SW 1271 (cell line): ENCODE measurements at places on chromosomes 12 and 14.
A peak's percentile ranks its signal among the peaks of the same experiment; 100 is the strongest.

GRCh38 chr12:132416121-132416673 is 73.8 kb upstream of the FBRSL1 start:
- DNase-seq = no peak

DNA sequence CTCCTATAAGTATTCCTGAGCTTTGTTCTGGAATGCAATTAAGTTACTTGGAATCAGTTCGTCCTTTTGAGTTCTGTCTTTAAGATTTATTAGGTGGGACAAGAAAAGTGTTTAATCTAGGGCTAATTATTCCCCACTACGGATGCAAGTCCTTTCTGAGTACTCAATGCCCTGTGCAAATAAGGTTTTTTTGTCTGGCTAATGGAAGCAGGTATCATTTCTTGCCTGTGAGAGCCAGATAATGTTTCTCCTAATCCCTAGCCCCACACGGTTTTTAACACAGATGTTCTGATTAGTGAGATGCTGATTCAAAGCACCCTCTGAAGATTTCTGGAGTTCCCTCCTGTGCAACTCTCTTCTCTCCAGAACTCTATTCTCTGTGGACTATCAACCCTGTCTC is 296.6 kb upstream of the PRICKLE1 start:
- no peak for DNase-seq

- DNase-seq = no peak
These were observed 166.1 kb upstream of the E2F7 start for GRCh38 chr12:77231501-77231918.

DNA sequence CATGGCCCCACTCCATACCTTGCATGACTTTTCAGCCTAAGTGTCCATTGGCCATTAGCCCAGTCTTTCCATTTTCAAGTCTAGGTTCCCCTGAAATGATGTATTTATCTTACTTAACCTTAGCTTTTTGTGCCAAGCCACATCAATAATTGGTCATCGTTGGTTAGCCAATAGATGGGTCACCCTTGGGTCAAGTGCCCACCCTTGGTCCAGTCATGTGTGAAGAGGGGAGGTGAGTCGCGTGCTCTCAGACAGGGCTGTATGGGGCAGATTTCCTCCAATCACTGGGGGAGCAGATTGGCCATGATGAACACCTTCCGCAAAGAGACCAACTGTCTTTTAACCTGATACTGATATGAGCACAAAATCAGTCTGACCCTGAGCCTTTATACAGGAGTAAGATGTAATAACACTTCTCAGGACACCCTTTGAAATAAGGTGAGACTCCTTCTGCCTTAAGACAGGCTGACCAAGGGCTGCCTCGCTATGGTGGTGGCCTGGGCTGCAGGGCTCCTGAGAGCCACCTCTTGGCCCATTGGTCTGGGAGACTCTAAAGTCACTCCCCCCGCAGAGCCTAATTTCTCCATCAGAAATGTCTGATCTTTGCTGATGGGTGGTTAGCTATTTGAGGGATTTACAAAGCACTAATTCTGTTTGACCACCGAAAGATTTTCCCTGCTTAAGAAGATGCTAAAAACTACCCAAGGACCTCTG is 143.2 kb downstream of the ZFP36L1 start:
- DNase-seq = no peak

GRCh38 chr12:132695431-132695830 is 8.0 kb downstream of the PXMP2 start:
- no peak for DNase-seq

- DNase-seq = no peak
These were observed 603.4 kb upstream of the FOXG1 start for GRCh38 chr14:28163233-28163632.

GRCh38 chr12:48972213-48972951 is 847 bp upstream of the WNT10B start:
- no peak for DNase-seq

DNA sequence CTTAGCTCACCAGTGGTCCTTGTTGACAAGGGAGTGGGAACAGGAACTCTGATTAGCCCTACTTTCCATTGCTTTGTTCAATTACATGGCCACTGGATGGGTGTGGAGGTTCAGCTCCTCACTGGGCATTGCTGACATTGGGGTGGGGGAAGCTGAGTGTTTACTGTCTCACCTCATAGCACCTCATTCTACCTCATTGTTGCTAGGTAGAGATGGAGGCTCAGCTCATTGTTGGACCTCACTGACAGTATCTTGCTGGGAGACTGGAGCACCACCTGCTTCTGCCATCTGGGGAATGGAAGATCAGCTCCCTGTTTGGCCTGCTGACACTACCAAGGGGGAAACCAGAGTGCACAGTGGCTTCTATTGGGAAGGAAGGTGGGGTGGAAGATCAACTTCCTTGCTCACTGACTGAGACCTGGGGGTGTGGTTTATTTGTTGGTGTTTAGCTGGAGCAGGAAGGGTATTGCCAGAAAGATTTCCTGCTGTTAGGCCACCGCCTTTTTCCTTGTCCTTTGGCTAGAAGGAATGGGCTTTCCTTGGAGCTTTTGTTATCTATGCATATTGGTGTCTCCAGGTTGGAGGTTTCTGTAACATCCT is 1.3 kb upstream of the OR4E2 start:
- no peak for DNase-seq

DNA sequence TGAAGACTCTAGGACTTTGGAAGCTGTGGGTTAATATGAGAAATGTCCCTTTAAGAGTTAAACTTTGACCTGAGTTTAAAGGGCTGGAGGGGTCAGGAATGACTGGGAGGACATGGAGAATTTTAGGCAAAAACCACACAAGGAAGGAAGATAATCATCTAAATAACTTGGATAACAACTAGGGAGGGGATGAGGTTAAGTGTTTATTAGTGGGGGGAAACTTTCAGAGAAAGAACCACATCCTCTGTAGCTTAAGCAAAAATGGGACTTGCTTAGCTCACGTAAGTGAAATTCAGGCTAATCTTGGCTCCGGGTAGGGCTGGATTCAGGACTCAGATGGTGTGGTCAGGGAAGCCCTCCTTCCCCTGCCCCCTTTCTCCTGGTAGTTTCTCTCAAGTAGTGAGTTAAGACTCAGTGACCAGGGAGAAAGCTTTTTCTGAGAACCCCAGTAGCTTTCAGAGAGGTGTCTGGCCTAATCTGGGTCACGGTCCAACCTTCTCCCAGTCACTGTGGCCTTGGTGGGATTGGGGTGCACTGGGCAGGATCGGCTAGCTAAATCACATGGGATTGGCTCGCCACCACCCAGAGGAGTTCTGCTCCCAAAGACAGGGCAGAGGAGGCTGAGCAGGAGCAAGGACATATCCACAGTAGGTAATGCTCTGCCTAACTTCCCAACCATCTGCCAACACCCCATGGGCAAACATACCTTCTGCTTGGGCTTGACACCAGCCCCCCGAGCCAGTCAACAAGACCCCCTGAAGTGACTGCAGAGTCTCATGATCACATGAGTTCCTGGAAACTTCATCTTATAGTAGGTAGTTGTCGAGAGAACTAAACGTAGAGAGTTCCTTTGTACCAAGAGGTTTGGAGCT is 52.8 kb downstream of the ARF6 start:
- DNase-seq = no peak

GRCh38 chr14:34671716-34672115 is 41.8 kb upstream of the SNX6 start:
- DNase-seq = no peak

GRCh38 chr12:94900496-94900895 is 103.0 kb downstream of the NDUFA12 start:
- DNase-seq = no peak

DNA sequence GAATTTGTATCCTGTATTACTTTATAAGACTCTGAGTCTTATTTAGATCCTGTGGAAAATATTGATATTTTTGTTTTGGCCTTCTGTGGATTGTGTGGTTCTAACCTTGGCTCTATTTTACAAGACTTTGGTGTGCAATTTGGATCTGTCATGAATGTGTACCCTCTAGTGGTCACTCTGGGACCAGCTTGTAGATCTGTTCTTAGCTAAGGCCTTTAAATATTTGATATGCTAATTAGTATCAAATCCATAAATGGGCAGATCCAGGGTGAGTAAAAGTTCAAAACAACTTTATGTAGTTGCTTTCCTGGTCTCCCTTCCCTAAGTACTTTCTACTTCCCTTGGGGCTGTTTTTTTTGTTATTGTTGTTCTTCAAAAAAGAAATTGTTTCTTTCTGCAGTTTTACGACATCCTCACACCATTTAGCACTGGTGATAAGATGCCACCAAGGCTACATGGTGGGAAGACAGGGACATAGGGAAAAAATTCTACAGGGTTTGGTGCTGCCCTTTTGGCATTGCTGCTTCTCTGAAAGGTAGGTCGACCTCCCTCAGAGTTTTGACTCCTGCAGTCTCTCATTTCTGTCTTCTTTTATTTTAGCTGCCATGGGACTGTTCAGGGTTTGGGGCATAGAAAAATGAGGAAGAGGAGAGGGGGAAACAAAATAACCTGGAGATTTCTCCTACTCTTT is 238.5 kb downstream of the GPHN start:
- DNase-seq = peak; percentile 39

GRCh38 chr14:68285421-68286179 is 466.0 kb downstream of the RAD51B start:
- no peak for DNase-seq

- DNase-seq = no peak
These were observed 132.4 kb upstream of the RGS6 start for GRCh38 chr14:71799841-71800240.

DNA sequence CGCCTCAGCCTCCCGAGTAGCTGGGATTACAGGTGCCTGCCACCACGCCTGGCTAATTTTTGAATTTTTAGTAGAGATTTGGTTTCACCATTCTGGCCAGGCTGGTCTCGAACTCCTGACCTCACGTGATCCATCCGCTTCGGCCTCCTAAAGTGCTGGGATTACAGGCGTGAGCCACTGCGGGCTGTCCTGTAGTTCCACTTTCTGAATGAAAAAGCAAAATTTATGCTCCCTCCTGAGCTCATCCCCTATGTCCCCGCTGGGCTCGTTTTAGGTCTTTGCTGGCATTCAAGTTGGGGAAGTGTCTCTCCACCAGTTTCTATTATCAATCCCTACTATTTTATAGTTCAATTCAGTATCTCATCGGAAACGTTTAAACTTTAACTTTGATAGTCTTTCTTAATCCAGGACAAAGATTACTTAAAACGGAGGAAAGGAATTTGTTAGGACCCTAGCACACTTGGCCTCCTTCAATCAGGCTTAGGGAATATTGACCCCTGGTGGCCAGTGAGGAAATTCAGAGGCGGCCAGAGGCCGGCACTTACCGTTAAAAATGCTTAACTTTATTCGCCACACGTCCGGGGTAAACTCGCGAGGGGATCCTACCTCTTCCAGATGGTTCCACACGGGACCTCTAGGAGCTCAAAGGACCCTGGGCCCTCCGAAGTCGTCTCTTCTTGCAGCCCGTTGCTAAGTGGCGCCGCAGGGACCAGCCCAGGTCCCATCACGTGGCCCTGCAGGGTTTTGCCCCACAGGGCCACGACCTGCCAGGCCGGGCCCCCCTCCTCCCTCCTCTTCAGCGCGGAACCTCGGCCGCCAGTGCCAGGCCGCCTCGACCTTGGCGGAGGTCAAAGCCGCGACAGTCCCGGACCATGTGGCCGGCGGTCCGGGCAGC is 11.4 kb upstream of the DNAL1 start:
- peak; percentile 52 for DNase-seq

DNA sequence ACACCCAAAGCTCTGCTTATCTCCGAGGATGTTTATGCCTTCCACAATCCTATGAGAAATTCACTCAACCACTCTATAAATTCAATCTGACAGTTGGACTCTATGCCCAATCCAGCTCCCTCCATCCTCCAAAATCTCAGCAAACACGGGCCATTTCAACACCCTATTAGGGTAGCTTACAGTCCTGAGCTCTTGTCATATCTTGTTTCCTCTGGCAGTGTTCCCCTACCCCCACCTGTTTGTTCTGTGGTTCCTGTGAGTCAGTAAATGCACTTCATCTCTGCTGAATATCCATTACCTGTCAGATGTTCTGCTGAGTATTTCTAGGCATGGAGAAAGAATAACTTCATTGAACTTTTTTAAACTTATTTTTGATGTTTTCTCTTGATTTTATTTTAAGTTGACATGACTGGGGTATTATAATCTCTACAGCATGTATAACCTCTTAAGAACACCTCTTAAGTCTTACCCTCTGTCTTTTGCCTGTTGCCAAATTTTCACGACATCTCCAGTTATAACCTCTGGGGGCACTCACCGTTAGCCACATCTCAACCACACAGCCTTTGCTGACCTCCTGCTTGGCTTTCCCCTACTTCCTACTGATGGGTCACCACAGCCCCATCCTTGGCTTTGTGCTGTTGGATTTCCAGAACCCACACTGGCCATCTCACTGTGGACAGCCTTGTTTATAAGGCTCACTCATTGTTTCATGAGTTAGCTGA is 317.0 kb upstream of the TMPO start:
- DNase-seq = no peak
